Stimulated activated CD8-positive, alpha-beta memory T cell treated with anti-CD3 and anti-CD28 coated beads, Interleukin-15, amount 100 ng/mL, for 24 hours (primary cell): ENCODE measurements at places on chromosomes 11 and 22.

GRCh38 chr11:29395555-29396072 is 621.2 kb downstream of the KCNA4 start:
- DNase-seq, result no peak

GRCh38 chr22:47808886-47809620 is 1046.6 kb downstream of the TBC1D22A start:
- DNase-seq, result no peak

DNA sequence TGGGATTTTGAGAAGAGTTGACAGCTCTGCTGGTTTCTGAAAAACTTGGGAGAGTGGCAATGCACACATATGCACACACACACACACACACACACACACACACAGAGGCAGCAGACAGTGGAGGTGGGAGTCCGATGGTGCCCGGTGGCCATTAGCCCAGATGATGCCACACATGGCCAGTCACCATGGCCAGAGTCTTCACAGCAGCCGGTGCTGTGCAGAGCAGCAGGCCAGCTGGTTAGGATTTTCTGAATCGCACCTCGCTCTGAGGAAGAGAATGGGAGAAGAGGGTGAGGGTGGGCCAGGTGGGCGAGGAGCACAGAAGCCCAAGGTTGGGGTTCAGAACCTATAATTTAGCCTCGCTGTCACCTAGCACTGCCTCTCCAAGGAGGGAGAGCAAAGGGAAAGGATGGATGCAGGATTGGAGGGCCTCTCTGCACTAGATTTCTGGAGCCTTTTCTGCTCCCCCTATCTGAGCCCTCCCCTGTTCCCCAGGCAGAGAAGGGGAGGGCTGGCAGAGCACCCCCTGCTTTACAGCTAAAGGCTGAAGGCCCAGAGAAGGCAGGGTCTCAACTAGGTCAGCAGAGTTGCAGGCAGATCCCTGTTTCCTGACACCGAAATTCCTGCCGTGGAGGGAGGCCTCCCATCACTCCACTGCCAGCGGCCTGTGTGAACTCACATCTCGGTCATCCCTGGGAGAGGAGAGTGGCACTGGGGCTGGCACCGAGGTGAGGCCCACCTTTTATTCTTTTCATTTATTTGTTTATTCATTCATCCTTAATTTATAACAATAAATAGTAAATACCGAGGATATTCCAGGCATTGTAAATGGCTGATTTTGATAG is 25.8 kb upstream of the FXYD6 start:
- DNase-seq, result no peak

- peak; percentile 70 for DNase-seq
Observed at GRCh38 chr11:66855574-66856495, 1.0 kb upstream of the LRFN4 start.

- no peak for DNase-seq
Observed at GRCh38 chr11:128053981-128054931, 533.1 kb downstream of the ETS1 start.

DNA sequence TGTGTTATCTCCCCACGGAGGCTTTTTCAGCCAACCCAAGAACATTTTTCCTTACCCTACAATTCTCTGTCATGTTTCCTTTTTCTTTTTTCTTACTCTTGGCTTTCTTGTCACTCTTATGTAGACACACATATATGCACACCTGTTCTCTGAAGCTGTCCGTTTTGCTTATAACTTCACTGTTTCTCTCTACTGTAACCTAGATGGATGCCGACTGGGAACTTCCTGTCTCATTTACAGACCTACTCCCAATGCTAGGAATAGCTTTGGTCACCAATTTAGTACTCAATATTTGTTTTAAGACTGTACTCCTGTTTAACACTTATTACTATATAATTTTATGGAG is 9.9 kb upstream of the CASP12 start:
- DNase-seq, result no peak

GRCh38 chr11:66284526-66285078 is 4.3 kb downstream of the YIF1A start:
- no peak for DNase-seq

GRCh38 chr11:21603886-21604285 is 589.0 kb upstream of the ANO5 start:
- DNase-seq, result no peak

GRCh38 chr11:32438866-32439489 is 3.6 kb upstream of the WT1 start:
- DNase-seq, result no peak

DNA sequence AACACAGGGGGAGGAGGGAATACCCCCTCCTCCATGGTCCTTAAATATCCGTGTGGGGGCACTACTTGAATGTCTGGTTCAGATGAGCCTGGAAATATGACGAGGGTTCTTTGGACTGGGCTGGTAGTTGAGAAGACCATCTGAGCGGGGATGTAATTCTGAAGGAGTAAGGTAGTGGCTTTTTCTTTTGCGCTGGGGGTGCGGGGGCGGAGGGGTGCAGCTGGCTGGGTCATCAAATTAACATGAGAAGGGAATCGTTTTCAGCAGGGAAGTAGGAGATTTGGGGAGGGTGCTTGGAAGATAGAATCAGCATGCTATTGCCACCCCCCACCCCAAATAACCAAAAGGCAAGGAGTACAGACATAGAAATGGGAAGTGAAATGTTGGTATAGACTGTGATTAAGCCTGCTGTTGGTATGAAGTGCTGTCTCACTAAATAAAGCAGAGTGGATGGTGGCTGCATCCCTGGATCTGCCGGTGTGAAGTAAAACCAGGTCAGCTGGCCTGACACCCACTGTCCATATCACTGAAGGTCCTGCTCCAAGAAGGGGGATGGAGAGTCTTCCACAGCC is 121.9 kb upstream of the HSD17B12 start:
- no peak for DNase-seq

DNA sequence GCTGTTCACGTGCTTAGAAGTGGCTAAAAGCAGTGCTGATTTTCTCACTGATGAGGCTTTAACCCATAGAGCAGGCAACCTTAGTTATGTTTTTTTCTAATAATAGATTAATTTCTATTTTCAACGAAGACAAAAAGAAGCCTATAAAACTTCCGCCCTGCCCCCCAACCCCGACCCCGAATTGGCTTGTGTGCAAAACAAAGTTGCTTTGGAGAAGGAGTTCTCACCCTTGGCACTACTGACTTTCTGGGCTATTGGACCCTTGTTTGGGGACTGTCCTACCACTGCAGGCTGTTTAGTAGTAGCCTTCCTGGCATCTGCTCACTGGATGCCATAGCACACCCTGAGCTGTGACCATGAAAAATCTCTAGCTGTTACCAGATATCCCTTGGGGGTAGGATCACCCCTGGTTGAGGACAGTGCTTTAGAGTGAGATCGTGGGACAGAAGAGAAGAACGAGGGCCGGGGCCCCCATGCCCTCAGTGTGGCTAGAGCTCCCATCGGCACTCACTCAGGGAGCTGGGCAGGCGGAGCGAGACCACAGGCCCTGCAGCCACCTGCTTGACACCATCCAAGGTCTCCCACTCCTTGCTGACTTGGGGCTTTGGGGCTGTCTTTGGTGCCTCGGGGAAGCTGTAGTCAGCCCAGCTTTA is 16.9 kb downstream of the SLC37A2 start:
- DNase-seq, result no peak

- DNase-seq, result no peak
Observed at GRCh38 chr11:3861683-3862082, 6.2 kb downstream of the STIM1 start.

DNA sequence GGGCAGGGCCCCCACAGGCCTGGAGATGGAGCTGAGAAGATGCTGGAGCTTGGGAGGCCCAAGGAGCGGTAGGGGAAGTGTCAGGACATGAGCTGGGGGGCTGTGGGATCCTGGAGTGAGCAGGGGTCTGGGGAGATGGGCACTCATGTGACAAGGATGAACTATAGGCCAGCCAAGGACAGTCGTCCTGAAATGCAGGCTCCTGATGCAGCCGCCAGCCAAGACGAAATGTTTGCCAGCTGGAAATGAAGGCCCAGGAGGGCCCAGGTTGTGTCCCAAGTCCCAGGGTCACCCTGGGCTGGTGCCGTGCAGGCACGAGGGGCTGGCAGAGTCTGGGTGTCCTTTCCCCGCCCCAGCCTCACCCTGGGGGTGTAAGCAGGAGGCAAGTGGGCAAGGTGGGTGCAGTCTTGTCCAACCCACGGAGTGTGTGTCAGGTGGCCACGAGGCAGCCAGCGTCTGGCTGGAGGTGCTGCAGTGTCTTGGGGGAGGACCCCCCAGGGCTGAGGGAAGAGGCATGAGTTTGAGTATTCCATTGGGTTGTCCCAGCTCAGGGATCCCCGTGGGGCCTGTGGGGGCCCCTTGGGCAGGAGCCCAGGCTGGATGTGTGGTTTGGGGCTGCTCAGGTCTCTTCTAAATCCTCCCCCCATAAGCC is 21.4 kb downstream of the MRGPRG start:
- DNase-seq, result no peak

DNA sequence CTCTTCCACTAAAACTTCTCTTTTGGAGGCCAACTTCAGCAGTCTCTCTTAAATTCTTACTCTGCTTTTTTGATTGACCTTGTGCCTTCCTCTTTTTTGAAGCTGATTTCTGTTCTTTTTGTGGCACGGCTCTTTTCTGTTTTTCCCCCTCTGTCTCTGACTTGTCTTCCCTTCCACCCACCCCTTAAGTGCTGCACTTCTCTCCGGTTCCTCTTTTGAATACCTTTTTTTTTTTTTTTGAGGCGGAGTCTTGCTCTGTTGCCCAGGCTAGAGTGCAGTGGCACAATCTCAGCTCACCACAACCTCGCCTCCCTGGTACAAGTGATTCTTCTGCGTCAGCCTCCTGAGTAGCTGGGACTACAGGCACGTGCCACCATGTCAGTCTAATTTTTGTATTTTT is 211.9 kb downstream of the BLID start:
- no peak for DNase-seq

DNA sequence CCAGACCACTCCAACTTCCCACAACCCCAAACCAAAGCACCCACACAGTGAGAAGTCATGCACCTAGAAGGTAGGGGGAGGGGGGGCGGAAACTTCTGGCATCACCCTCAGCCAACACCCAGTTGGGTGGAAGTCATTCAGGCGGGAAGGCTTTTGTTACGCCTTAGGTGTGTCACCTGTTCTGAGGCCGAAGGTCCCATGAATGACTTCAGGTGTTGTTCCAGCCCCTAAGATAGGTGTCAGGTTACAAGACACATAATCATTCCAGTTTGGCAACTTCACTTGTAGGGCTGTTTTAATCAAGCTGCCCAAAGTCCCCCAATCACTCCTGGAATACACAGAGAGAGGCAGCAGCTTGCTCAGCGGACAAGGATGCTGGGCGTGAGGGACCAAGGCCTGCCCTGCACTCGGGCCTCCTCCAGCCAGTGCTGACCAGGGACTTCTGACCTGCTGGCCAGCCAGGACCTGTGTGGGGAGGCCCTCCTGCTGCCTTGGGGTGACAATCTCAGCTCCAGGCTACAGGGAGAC is at the start of gene TMPRSS4:
TMPRSS4 (plus strand) TSS at position 325 of the 528 bp plus-strand sequence. CDS start 225 bp downstream, outside the sequence.
- DNase-seq, result no peak

GRCh38 chr22:47156352-47157092 is 394.1 kb downstream of the TBC1D22A start:
- no peak for DNase-seq

DNA sequence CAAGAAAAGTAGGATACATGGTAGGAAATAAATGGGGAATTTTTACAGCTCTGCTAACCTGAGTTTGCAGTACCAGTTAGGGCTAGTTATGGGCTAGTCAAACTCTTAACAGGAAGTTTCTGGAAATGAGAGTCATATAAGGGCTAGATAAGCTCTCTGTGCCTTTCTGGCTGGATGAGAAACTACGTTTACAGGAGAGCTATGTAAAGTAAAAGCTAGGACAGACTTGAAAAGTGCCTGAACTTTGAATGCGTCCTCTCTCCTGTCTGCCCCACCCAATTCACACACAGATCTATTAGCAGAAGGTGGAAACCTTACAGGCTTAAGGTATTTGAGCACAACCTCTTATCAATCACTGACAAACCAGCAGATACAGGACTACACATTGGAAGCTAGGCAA is 167.1 kb downstream of the SNX19 start:
- DNase-seq, result no peak

DNA sequence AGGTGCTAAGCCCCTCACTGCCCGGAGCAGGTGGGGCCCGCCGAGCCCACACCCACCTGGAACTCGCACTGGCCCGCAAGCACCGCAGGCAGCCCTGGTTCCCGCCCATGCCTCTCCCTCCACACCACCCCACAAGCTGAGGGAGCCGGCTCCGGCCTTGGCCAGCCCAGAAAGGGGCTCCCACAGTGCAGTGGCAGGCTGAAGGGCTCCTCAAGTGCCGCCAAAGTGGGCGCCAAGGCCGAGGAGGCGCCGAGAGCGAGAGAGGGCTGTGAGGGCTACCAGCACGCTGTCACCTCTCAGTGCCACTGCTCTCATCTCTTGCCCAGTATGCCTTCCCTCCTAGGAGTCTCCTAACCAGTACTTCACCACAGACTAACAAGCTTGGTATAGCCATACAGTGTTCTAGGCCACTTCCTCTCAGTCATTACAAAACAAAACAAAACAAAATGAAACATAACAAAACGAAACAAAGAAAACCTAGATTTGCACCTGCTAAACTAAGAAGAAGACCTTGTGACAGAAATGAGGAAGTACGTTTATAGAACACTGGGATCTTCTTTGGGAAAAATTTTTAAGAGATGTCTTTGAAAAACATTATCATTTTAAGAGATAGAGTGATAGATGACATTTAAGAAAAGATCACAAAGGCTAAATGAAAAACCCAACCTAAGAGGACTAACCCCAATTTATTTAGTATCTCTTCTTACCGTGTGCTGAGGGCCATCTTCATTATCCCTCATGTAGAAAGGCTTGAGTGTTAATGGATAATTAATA is 47.7 kb upstream of the GAB2 start:
- DNase-seq, result no peak

DNA sequence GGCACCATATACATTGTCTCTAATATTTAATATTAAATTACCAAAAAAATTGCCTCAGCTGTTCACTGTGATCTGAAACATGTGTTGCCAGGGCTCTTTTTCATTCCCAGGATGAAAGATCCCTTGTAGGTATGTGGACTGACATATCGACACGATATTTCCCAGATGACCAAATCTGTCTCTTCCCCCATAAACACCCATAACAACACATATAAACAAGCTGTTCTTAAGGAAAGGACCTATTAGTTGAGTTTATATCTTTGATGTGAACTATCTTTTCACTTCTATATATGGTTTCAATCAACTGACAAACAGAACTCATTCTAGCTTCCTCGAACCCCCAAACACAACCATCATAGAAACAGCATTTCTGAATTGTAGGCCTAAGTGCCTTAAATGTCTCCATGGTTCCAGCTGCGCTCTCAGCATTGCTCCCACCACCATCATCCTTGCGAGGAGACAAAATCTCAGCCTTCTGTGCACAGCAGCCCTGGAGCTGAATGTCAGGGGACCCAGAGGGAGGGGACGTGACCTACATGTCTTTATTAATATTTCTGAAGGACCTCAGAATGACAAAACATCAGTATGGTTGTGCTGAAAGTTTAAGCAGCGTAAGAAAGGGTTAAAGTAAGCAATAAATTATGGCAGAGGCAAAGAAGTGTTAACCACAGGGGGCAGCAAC is 67.0 kb downstream of the ETS1 start:
- no peak for DNase-seq

GRCh38 chr11:17770048-17770652 is 35.6 kb downstream of the KCNC1 start:
- no peak for DNase-seq

GRCh38 chr22:38353142-38353629 is 36.0 kb upstream of the CSNK1E start:
- DNase-seq, result peak; percentile 79
